GM04503 (cell line): ENCODE measurements at places on chromosomes 5 and 9.
A peak's percentile ranks its signal among the peaks of the same experiment; 100 is the strongest.

- DNase-seq: no peak
These were observed 176.5 kb downstream of the SNX18 start for GRCh38 chr5:54693936-54694657.

GRCh38 chr5:22754155-22754554 is 99.0 kb downstream of the CDH12 start:
- DNase-seq: no peak

- no peak for DNase-seq
These were observed 101.2 kb downstream of the MSX2 start for GRCh38 chr5:174825587-174825986.

DNA sequence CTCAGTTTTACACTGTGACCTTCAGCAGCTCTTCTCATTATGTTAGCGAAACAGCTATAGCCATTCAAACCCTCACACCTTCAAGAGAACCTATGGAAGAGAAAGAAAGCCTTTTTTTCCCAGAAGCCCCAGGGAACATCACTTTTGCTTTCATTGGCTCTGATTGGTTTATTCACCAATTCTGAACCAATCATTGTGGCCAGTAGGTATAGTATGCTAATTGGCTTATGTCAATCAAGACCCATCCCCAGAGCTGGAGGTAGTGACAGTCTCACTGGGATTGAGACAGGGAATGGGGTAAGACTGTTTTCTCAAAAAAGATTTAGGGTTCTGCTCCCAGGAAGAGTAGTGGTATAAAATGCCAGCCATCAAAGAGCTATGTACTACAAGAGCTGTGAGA is 74.1 kb upstream of the FSD1L start:
- DNase-seq: no peak

DNA sequence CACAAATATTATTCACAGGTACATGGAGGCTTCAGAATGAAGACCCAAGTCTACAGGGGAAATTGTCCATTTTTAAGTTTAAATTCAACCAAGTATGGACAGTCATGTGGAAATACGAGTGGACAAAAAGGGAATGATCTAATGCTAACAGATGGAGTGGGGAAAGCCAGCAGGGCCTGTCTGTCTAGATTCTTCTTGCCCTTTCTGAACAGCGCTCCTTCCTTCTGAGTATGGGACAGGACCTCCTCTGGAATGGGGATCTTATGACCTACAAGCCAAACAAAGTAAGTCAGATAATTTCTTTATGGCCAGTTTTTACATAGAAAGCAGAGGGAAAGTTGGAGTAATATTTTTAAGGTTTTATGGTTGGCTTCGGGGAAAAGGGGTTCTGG is 119.8 kb upstream of the NEK6 start:
- no peak for DNase-seq

DNA sequence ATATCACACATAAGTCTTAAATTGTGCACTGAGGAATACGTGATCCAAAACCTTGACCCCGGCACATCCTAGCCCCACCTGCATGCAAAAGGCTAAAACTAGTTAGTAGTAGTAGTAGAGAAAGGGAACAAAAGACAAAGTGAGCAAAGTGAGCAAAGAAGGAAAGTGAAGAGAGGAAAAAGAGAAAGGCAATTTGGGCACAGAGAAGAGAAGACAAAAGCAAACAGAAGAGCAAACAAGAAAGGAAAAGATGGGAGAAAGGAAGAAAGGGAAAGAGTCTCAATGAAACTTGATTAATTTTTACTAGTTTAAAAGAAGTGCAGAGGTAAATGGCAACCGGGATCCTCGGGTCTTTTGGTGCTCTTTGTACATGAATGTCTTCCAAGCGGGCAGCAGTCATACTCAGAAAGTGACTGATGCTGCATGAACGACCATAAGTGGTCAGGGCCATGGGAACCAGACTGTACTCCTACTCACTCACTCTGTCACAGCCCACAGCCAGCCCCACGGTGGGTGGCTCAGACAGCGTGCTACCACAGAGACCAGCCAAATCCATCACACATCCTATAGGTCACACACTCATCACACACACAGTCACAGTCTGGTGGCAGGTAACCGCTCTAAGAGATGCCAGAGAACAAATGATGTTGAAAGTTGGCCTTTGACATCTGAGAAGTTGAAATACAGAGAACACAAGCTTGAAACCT is 203.9 kb downstream of the FBN2 start:
- no peak for DNase-seq

GRCh38 chr9:77544546-77544945 is 103.6 kb downstream of the GNA14 start:
- DNase-seq: no peak

DNA sequence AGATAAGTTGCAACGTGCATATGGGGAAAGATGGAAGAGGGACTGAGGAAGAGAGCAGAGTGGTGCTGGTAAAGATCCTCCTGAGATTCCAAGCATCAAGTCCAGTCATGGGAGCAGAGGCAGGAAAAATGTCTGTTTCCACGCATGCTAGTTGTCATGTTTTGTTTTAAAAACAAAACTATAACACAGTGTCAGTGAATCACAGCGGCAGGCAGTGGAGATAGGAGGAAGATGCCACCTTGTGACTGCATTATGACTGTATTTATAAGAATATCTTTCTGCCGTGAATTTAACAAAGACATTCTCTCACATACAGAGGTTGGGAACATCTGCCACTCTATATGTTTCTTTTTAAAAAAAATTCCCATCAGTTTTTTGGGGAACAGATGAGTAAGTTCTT is 3.7 kb upstream of the SVEP1 start:
- DNase-seq: peak; percentile 27

GRCh38 chr5:173309731-173310130 is 18.5 kb downstream of the STC2 start:
- no peak for DNase-seq

GRCh38 chr5:125750147-125750860 is 672.9 kb upstream of the GRAMD2B start:
- no peak for DNase-seq

DNA sequence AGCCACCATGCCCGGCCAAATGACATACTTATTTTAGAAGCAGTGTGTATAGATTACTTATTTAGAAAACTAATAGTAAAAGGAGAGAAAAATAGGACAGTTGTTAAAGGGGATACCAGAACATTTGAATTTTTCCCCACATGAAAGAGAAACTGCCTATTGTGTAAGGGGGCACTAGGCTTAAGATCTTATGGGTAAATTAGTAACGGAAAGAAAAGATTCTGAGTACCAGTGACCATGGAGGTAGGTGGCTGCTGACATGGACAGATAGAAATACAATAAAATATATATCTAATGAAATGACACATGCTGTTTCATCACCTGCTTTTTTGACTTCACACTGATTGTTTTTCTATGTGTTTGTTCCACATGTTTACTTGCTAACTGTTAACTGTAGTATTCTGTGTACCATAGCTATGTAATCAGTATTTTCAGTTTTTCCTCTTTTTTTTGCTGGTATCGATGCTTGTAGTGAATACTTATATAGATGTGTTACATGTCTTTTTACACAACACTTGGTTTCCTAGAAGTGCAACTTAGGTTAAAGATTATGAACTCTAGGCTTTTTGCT is 3.0 kb upstream of the DNAJC21 start:
- DNase-seq: no peak

DNA sequence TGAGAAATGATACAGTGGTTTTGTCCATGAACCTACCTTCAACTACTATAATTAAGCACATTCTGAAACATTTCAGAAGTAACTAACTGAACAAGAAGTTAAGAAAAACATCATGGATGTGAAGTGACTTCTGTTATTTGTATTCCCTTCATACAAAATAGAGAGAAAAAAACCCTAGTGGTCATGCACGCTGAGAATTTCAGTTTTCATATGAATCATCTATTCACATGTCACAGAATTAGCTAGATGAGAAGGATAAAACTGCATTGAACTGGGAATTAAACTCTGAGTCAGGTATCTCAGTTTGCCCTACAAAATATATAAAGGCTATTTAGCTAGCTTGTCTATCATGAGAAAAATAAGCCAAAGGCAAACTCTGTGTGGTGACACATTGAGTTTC is 451.8 kb upstream of the FTMT start:
- no peak for DNase-seq

DNA sequence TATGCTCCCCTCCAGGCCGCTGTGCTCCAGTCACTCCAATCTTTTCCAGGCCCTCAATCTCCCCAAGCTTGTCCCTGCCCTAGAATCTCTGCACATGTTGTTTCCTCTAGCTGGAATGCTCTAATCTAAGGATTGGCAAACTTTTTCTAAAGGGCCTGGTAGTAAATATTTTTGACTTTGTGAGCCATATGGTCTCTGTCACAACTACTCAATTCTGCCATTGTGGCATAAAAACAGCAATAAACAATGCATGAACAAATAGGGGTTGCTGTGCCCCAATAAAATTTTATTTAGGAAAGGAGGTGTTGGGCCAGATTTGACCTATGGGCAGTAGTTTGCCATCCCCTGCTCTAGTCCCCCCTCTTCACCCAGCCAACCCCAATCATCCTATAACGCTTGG is 150.5 kb upstream of the LRRTM2 start:
- no peak for DNase-seq

DNA sequence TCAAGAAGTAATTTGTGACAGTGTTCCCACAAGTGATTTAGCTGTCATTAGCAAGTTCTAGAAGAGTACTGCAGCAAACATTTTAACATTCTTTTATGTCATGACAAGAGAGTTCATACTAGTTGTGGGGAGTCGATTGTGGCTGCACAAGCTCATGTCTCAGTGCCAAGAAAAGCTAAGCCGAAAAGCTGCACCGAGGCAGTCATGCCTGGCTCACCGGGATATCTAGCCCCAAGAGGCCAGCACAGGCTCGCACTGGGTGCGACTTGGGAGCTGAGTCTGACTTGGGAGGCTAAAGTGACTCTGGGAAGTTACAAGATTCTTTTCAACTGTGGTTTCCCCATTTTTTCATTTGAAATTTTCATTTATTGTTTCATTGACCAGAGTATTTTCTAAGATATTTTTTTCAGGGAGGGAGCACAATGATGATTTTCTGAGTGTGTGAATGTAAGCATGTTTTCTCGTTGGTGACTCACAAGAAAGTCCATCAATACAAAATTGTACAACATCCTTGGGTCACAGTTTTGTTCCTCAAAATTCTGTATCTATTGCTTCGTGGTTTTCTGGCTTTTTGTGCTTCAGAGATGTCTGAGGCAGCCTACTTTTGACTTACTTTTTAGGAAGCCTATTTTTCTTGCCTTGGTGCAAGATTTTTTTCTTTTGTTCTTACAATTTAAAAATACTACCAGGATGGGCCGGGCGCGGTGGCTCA is 18.7 kb downstream of the CAST start:
- DNase-seq: no peak

DNA sequence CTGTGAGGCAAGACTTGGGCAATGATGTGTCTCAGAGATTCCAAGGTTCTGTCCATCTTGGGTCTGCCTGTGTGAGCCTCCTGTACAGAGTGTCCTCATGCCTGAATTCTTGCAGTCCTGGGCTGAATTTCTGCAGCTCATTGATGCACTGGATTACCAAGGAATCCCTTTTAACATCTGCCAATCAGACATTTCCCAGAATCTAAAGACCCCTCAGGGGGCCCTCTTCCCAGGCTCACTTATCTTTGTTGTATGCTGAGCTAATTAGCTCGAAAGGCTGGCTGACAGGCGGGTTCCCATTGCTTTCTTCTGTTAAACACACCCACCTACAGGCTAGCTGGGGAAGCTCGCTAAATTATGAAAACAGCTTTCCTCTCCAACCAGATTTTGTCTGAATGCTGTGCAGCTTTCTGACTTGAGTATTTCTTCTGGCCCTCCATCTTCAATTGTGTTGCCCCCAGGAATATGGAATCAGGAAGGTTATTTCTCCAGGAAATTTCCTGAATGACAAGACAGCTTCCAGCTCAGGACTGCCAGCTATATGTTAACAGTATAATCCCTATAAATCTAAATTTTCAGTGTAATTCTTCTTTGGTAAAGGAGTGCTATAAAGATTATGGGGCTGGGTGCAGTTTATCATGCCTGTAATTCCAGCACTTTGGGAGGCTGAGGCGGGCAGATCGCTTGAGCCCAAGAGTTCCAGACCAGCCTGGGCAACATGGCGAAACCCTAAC is at the start of gene LIX1:
TSS of gene LIX1 (minus strand) at position 91 of the 734 bp plus-strand sequence. CDS start at position 56, 35 bp downstream.
- DNase-seq: peak; percentile 3

DNA sequence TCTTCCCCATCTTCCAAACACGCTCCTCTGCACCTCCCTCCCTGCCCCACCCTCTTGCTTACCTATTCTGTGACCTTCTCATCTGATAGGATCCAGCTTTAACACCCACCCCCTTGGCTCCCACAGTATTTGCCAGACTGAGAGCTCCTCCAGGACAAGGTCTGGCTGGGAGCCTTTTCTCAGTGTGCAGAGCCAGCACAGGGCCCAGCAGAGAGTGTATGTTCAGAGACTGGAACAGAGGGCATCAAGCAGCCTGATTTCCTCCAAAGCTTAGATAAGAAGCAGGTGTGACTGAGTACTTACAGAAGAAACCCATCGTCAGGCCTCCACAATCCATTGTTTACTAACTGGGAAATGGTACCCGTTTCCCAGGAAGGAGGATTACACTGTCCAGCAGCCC is 26.6 kb downstream of the LHX6 start:
- DNase-seq: no peak

- no peak for DNase-seq
These were observed 69.3 kb downstream of the OLFM1 start for GRCh38 chr9:135156525-135157510.

DNA sequence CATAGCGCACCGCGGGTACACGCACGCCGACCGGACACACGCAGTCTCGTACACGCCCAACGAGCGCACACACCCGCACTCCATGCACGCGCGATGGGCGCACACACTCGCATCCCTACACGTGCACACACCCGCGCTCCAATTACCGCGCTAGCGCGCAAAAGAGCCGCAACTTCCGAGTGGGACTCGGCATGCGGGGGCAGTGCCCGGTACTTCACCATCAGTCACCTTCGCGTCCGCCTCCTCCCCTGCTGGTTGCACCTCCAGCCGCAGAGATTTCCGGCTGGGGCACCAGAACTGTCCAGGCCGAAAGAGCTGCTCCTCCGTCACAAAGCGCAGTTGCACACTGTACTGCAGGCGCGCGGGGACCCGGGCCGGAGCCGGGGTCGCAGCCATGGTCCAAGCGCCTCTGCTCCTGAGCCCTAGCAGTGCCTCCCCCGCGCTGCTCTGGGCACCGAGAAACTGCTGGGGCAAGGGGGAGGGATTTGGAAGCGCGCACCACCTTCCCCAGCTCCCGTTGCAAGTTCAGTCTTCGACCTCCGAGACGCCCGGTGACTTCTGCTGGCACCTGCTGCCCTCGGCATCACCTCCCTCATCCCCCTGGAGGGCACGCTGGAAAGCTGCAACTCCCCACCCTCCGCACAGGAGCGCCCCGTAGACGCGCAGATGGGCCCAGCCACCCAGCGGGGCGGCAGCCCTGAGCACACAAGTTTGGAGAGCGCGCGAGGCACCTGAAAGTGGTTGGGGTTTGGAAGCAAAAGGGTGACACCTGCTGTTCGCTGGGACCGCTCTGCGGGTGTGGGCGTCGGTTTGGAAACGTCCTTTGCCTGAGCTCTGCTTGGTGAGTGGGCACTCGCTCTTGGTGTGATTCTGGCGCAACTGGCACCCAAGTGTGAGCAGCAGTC is 337.4 kb upstream of the PUM3 start:
- no peak for DNase-seq

DNA sequence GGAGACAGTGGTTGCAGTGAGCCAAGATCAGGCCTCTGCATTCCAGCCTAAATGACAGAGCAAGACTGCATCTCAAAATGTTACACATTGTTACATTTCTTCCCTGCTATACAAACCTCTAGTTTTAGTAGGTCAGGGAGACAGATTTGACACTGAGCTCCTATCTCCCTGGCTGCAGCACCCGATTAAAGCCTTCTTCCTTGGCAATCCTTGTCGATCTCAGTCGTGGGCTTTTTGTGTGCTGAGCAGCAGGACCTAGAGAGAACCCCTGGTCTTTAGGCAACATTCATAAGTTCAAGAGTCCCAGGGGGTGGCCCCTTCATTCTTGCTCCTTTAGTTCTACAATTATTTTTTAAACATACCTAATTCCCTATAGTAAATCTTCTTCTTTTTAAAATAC is 13.0 kb downstream of the SERINC5 start:
- DNase-seq: no peak
